ENCODE measurements at places on chromosomes 11 and 22.

- DNase-seq: peak; percentile 95
Measured at GRCh38 chr11:3959015-3959902, 103.8 kb downstream of the STIM1 start.

DNA sequence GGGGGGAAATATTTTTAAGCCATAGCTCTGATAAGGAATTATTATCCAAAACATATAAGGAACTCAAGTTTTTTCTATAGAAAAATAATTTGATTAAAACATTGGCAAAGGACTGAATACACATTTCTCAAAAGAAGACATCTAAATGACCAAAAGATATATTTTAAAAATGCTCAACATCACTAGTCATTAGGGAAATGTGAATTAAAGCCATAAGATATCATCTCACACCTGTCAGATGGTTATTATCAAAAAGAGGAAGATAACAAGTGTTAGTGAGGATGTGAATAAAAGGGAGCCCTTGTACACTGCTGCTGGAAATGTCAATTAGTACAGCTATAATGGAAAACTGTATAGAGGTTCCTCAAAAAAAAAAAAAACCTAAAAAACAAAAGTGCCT is 425.0 kb downstream of the DYNC2H1 start:
- no peak for DNase-seq

DNA sequence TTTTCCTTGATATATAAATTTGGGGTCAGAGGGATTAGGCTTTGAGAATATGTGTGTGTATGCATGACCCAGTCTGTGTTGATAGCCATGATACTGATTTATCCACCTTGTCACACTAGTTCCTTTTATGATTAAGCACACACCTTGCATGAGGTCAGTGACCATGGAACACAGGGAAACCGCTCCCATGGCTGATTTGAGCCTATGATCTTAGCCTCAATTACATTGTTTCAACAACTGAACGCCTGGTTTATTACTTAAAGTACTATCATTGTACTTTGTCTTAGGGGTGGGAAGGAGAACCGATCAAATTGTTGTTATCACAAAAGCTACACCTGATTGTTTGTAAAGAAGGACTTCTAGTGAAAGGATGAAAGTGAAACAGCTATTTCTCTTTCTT is 70.7 kb downstream of the ARFGAP2 start:
- peak; percentile 7 for DNase-seq

GRCh38 chr11:33622186-33622585 is 78.4 kb downstream of the C11orf91 start:
- no peak for DNase-seq

GRCh38 chr11:90558328-90558865 is 335.5 kb upstream of the CHORDC1 start:
- no peak for DNase-seq

Data from kidney tubule cell (primary cell).